Activated T-helper 1 cell treated with anti-CD3 and anti-CD28 coated beads, Interleukin-2, amount 50 U/mL, for 16 hours (primary cell): ENCODE measurements at places on chromosomes 2 and 18.

DNA sequence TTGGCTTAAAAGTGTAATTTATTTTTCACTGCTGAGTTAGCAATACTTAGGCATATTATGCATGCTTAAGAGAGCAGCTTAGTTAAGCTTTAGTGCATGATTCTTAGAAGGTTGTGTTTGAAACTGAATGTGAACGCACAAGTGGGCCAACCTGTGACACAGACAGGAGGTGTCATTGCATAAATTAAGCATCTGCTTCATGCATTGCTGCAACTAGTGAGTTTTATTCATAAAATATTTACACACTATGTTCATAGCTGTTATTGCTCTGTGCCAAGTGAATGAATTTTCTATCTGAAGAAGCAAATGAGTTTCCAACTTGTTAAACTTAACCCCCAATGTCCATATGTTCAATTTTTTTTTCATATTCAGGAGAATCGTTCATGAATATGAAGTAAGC is 806.4 kb downstream of the GALR1 start:
- no peak for DNase-seq

DNA sequence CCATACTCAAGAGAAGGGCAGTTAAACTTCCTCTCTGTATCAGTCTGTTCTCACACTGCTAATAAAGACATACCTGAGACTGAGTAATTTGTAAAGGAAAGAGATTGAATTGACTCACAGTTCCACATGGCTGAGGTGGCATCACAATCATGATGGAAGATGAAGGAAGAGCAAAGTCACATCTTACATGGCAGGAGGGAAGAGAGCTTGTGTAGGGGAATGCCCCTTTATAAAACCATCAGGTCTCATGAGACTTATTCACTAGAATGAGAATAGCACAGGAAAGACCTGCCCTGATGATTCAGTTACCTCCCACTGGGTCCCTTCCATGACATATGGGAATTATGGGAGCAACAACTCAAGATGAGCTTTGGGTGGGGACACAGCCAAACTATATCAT is 1.4 kb upstream of the IL36B start:
- DNase-seq = no peak

DNA sequence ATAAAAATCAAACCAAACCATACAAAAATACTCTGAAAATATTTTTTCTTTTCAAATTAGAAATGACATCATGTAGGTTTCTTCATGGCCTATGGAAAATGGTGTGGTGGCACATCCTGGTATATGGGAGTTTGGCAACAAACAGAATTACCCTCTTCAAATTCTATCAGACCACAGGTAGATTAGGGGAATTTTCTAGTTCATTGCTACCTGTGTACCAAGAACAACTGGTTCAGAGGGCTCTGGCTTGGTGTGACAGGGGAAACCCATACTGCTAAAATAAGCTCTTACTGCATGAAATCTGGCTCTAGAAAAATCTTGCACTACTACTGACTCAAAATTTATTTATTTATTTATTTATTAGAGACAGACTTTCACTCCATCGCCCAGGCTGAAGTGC is 63.4 kb upstream of the PELI1 start:
- no peak for DNase-seq

GRCh38 chr2:225027061-225027762 is 15.1 kb downstream of the DOCK10 start:
- no peak for DNase-seq

GRCh38 chr18:63206433-63207142 is 113.0 kb downstream of the BCL2 start:
- no peak for DNase-seq

DNA sequence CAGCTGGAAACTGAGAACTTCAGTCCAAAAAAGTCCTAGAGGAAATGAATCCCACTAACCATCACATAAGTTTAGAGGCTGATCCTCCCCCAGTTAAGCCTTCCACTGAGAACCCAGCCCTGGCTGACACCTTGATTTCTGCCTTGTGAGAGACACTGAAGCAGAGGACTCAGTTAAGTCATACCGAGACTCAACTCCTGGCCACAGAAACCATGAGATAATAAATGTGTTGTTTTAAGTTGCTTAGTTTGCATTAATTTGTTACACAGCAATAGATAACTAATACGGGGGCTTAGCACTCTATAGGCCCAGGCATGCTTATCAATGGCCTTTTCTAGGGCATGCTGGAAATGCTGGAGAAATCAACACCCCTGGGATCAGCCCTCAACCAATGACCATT is 3.4 kb upstream of the ADD2 start:
- DNase-seq = no peak

GRCh38 chr18:54805571-54806334 is 22.5 kb upstream of the RAB27B start:
- no peak for DNase-seq

DNA sequence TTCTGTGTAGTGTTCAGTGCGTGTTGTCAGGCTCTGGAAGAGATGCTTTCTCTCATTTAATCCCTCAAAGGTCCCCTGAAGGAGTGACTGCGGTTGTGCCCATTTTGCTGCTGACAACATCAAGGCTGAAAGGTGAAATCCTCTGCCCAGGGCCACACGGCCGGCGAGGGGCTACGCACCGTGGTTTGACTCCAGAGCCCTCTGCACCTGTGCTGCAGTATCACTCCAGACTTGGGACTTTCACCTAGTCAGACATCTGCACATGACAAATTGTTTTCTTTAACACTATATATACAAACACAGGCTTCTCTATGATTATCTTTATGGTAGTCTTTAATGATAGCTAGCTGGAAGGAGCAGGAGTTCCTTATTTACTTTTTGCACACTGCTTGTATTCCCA is 90.2 kb downstream of the ARMC9 start:
- no peak for DNase-seq

DNA sequence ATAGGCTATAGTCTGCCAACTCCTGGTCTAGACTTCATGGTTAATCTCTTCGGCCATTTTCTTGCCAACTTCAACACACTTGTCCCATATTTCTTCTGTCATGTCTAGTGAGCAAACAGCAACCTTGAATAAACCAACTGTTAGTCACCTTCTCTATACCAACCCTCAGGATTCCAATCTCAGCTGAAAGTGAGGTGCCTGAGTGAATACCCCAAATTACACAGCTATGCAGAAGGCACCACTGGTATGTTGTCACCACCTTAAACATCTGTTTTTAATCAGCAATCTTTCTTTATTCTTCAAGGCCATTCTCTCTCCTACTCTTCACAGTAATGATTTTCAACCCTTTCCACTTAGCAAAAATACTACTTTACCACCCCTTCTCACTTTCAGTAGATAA is 39.3 kb downstream of the THOC1 start:
- no peak for DNase-seq

DNA sequence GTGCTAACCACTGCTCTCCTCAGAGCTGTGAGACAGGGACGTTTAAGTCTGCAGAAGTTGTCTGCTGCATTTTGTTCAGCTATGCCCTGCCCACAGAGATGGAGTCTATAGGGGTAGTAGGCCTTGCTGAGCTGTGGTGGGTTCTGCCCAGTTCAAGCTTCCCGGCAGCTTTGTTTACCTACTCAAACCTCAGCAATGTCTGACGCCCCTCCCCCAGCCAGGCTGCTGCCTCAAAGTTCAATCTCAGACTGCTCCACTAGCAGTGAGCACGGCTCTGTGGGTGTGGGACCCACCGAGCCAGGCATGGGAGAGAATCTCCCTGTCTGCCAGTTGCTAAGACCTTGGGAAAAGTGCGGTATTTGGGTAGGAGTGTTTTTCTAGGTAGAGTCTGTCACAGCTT is 387.8 kb upstream of the SLC39A10 start:
- no peak for DNase-seq

DNA sequence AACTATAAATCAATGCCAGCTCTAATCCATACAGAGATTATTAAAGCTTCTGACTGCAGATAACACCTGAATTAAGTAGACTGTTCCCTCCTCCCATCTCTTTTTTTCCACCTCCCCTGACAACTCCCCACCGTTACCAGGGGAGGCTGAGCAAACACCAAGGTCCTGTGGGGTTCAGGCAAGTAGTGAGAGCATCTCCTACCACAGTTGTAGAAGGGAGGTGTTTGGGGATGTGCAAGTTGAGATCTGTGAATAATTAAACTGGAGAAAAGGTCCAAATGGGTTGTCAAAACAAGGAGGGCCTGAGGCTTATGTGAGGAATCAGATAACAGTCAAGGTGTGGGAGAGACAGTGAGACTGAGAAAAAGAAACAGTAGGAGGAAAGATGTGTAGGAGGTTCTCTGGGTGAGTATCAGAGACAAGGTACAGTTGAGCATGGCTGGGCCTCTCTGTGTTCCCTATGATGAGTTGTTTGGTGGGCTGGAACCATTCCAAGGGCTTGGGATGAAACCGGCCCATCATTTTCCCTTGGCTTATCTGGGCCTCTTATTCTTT is 194.6 kb downstream of the CYRIA start:
- no peak for DNase-seq

DNA sequence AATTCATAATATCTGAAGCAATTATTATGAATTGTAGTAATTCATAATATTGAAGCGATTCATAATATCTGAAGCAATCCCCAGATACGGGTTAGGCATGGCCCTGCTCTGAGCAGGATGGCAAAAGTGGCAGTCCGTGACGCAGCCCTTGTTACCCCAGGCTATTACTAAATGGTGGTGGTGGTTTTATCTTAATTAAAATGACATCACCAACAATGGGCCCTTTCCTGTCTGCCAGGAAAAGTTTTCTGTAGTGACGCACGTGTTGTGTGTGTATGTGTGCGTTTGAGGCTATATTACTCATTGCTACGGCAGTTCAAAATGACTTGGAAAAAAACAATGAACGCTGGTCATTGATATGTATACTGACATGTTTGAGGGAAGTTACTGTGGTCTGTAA is 10.6 kb upstream of the MOCOS start:
- DNase-seq = no peak

DNA sequence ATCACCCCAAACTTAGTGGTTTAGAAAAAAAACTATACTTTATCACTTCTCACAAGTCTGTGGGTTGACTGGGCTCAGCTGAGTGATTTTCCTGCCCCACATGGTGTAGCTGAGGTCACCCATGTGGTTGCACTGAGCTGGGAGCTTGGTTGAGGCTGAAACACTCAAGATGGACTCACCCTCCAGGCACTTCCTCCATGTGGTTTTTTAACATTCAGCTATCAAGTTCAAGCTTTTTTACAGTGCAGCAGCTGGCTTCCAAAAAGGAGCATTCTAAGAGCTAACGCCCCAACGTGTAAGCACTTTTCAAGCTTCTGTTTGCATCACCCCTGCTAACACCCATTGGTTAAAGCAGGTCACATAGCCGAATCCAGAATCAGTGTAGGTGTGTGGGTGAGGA is 105.9 kb upstream of the CREB1 start:
- DNase-seq = no peak

DNA sequence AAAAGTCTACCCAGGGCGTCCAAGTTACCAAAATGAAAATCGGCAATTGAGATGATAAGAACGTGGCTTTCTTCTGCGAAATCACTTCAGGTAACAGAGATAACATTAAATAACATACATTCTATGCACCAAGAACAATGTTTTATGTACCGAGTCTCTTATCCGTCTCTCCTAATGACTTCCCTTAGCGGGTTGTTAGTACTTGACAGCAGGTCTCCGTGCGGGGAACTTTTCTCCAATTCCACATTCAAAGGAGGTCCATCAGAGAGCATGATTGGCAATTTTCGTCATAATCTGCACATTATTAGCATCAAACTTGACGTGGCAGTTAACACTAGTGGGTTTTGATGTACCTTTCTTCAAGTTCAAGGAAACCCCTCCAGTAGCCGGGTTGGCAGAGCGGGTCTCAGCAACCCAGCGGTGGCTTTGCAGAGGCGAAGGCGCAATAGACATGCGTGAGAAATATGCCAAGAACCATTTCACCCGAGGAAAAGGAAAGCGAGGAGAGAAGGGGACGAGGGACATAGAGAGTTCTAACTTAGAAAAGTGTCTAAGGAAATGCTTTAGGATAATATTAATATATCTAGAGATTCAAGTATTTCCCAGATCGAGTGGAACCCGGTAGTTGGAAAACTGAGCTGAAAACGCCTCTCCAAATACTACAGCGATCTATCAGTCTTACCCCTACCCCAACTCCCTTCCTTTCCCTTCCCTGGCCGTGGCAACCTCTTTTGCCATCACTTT is 5.0 kb downstream of the EVX2 start:
- DNase-seq = no peak

GRCh38 chr2:63737081-63737751 is 104.5 kb upstream of the UGP2 start:
- no peak for DNase-seq

GRCh38 chr2:223976635-223977226 is 19.5 kb downstream of the MRPL44 start:
- no peak for DNase-seq
